ENCODE measurements at places on chromosomes 12 and 14. TPM values are rescaled to one million over a fixed set of nuclear protein-coding genes. Genes with fewer than 3 reads are reported as not detected.

DNA sequence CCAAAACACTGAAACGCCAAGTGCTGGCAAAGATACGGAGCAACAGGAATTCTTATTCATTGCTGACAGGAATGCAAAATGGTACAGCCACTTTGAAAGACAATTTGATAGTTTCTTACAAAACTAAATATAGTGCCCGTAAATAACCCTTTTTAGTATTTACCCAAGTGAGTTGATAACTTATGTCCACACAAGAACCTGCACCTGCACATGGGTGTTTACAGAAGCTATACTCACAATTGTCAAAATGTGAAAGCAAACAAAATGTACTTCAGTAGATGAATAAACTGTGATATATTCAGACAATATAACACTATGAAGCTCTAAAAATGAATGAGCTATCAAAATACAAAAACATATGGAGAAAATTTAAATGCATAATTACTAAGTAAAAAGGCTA, 86.6 kb downstream of the ATXN7L3B start:
- no peak for DNase-seq

- DNase-seq = peak; percentile 85
These were observed 52.2 kb downstream of the ATF7IP start for GRCh38 chr12:14417715-14418114.

DNA sequence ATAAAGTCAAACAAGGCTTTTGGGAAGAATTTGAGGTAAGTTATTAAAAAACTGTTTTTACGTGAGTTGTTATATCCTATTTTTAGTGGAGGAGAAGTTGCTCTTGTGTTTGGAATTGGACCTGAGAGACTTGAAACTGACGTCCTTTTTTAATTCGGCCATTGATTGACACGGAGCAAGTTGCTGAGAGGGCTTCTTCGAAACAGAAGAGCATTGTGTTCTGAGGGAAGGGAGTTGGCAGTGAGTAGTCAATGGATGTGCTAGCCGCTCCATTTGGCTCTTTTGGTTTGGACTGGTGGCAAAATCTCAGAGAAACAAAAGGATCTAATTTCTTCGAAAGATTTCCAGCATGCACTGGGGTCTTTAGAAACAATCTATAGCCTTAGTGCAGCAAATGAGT, 37.3 kb downstream of the PTPN11 start:
- no peak for DNase-seq

- DNase-seq = no peak
These were observed 171.4 kb downstream of the CRADD start for GRCh38 chr12:93848523-93849101.

DNA sequence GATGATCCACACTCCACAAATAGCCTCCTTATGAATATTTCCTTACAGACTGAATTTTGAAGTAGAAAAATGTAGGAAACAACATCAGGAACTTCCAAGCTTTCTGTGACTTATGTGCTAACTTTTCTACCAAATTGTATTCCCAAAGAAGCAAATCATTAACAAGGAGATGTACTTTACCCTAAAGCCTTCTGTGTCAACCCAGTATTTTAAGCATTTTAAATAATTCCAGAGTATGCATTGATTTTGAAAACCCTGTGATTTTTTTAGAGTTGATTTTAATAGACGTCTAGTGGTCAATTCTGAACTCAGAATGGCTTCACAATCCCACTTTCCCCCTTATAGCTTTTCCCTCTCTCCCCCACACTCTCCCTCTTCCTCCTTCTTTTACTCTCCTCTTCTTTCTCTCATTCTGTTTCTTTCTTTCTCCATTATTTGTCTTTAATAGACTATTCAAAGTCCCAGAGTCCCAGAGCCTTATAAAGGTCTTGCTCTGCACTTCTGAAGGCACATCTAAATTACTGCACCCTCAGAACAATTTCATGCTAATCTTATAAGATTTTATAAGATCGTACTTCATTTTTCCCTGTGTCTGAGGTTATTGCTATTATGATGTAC, 10.1 kb upstream of the MYF6 start:
- no peak for DNase-seq

DNA sequence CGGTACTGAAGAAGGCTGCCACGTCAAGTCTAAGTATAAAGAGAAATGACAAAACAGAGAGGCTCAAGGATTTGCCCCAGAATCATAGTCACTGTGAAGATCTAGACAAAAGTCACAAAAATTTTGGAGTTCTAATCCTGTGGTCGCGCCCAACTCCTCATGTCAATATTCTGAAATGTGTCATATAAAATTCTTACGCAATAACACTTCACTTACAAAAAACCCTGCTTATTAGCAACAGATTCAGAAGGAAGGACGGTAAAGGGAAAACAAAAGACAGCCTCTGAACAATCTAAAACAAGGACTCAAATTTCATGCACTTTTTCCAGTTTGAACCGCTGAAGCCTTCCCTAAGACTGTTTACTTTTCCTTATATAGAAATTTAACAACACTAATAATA, 94.7 kb downstream of the TSPAN8 start:
- DNase-seq = no peak

DNA sequence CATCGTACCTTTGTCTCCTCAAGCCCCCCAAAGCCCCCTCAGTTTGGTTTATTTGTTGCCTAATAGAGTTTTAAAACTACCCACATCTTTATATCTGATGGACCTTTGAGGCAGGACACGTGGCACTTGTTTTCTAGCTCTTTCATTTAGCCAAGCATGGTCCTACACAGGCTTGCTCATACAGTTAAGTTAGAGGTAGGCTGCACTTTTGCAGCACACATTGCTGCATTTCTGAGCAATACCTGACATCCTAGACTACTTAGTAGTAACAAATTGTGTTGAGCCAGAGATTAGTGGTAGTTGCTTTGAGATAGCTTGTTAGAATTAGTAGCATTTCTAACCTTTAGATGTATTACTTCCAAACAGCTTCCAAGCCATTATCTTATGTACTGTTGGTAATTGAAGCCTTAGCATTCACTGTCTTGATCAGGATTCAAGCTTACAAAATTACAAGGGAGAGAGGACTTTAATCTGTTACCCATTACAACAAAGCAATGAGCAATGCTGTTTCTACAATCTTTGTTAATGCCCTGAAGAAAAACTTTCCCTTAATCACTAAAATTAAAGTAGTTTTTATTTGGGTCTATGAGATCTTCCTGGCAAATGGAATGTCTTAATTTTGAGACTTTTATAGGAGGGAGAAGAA, 96.6 kb downstream of the WNK1 start:
- no peak for DNase-seq

DNA sequence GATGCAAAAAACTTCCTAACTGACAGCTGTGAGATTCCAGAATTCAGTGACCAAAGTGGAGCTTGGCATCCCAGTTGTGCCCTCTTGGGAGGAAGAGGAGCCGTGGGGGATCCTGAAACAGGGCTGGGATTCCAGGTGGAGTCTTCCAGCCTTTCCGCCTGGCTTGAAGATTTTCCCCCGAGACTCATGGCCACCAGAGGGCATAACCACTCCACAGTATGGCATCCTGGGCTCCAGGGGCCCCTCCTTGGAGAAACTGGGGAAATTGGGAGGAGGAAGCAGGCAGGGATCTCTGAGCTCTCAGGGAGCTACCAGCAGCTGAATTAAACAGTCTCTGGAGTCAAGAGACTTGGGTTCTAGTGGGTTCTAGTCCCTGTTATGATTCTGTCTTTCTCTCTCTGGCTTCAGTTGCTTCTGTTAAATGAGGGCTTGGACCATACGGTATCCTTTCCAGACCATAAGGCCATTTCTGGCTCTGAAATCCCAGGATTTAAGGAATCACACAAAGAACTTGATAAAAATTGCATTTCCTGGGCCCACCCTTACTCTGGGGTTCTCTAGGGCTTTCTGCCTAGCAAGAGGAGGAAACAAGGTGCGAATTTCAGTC, 2.6 kb upstream of the TAMALIN start:
- peak; percentile 36 for DNase-seq

DNA sequence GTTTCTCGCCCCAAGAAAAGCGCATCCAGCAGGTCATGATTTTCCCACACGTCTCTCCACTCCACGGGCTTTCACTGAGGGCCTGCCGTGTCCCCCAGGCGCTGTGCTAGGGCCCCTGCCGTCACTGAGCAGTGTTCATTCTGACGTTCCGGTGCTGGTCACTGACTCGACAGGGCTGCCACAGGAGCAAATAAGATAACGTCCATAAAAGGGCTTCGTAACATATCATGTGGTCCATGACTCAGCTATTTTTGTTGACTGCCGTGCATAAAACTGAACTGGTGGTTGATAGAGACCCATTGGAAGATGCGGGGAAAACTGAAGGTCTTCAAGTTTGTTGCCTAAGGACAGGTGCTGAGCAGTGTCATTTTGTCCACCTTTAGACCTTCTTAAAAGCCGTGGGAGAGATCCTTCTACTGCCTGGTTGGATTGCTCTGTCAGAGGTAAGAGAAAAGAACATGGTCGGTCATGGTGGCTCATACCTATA, 46.3 kb downstream of the ADGRD1 start:
- no peak for DNase-seq

DNA sequence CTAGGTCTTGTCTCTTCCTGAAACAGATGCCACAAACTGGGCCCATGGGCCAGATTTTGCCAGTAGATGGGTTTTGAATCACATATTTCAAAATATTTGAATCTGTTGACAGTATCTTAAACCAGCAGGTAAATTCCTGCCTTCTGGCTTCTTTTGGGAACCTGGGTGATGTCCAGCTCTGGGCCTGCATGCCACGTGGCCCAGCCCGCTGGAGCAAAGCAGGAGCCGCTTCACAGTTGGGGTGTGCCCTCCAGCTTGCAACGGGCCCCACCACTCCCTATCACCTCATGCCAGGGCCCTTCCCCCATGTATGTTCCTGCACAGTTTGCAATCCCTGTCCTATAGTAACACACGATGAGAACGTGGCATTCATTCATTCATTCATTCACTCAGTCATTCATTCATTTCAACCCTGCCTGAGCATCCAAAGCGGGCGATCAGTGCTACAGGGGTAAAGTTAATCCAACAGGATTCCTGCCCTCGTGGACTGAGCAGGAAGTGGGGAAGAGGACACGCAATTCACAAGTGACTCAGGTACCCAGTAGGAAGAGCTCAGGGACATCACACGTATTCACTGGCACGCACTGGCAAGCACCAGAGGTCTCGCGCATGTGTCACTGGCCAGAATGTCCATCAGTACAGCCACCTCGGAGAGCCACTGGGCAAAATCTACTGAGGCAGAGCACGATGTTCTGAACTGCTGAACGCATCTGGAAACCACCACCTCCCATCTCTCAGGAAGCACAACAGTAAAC, 27.8 kb downstream of the SCARB1 start:
- DNase-seq = no peak

Gene DPF3
- total RNA-seq = 0.39 TPM

Gene ABCD2
- total RNA-seq = 5.0 TPM

Gene CD163
- total RNA-seq = not detected

Gene ADAM21
- total RNA-seq = 0.14 TPM

Gene PA2G4
- total RNA-seq = 399 TPM

All from activated CD4-positive, alpha-beta memory T cell treated with anti-CD3 and anti-CD28 coated beads for 36 hours (primary cell).